ENCODE measurements at places on chromosomes 6 and 20. TPM values are rescaled to one million over a fixed set of nuclear protein-coding genes. Genes with fewer than 3 reads are reported as not detected.

Gene CNBD2
- total RNA-seq: 8.4 TPM

DNA sequence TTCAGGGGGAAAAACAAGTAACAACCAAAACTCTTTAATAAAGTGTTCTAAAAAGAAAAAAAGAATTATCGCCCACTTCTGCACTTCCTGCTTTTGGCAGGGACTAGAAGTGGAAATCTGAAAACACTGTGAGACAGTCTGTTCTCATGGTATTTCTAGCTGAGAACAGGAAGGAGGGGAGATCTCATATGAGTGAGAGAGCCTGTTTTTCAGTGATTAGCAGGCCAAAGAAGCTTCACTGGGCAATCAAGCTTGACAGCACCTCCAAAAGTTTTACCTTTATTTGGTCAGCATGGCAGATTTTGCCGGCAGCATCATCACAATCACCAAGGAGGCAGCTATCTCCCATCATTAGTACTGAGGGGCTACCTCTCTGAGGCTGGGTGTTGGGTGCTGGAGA, 79.5 kb upstream of the ATXN1 start:
- no peak for DNase-seq

Gene WASF1
- 25.6 TPM for total RNA-seq

GRCh38 chr6:15953152-15953880, 175.6 kb upstream of the MYLIP start:
- DNase-seq: no peak

DNA sequence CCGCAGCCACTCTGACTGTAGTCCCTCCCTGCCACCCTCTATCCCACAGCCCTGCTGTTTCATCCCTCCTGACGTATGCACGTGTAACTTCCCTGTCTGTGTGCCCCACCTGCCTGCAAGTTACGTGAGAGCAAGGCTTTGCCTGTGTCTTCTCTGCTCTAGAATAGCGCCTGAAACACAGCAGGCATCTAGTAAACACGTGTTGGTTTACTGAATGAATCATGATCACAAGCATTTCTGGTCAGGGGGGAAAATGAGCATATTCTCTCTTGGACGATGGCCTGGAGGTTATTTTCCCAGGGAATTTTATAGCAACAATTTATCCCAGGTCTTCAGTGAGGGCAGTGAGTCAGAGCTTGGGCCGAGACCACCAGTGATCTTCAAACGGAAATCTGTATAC, 38.3 kb downstream of the PSMG4 start:
- DNase-seq: no peak

GRCh38 chr6:160810238-160810637, 108.2 kb downstream of the PLG start:
- no peak for DNase-seq

GRCh38 chr6:73393278-73393677, 1.4 kb upstream of the DDX43 start:
- no peak for DNase-seq

DNA sequence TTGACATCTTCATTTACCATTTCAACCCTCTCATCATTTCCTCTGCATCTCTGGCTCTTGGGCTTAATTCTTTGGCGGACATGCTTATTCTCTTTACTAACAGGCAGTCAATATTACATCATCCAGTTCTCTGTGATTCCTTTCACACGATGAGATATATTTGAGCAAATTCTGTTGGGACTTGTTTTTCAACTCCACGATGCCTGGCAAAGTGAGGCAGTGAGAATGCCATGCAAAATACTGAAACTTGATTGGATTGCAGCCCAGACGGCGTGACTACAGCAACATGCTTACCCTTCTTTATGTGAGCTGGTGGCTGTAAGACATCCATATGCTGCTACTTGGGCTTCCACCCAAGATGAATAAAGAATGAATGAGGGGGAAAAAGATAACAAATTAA, 101.7 kb upstream of the SPACA1 start:
- DNase-seq: no peak

GRCh38 chr20:30484749-30485070, 772.8 kb upstream of the DEFB115 start:
- DNase-seq: no peak

Gene DAAM2
- 1.2 TPM for total RNA-seq

GRCh38 chr6:168196385-168196860, 117.4 kb upstream of the FRMD1 start:
- no peak for DNase-seq

DNA sequence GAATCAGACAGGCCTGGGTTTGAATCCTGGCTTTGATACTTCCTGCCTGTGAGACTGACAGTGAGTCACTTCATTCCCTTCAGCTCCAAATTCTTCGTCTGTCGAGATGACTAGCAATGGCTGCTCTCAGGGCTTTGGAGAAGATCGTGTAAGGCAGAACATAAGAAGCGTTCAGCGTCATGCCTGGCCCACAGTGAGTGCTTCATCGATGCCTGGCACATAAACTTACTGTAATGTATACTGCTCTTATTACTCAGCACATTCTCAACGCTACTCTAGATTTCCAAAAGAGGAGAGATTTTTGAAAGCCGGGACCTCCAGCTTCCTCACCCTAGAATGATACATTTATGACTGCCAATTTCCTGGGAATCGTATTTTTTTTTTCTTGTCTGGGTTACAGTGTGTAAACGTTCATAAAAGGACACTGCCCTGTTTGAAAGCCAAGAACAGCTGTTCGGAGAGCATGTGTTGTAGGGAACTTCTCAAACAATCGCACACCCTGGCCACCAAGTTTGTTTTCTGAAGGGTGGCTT, 16.2 kb upstream of the BCAS1 start:
- no peak for DNase-seq

DNA sequence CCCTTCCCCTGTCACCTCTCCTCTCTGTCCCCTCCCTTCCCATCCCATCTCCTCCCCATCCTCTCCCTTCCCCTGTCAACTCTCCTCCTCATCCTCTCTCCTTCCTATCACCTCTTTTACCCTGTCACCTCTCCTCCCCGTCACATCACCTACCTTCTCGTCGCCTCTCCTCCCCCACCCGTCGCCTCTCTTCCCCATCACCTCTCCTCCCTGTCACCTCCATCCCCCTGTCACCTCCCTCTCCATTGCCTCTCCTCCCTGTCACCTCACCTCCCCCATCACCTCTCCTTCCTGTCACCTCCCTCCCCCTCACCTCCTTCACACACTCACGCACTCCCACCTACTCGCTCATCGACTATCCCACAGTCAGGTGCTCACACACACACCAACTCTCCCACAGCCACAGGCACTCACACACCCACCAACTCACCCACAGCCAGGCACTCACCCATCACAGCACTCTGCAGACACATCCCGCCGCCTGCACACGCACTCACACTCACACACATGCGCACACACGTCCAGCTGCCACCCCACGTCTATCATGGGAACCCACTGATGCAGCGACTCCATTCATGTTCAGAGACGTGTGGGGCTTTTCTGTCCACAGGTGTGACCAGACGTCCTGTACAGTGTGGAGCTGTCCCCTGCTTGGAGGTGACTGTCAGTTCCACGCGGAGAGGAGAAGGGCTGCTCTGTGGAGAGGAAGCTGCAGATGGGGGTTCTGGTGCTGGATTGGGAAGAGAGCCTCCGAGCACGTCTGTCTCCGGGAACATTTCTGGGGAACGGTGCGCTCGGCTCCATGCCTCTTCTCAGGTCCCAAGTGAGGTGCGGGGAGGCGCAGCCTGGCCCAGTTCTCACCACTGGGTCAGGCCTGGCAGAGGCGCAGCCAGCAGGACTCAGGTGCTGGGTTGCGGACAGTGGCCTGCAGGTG, 184.3 kb downstream of the TTLL2 start:
- DNase-seq: no peak

Gene APOBEC2
- total RNA-seq: not detected

- no peak for DNase-seq
Measured at GRCh38 chr6:52887910-52888524, 21.5 kb downstream of the GSTA3 start.

Gene CCN6
- not detected for total RNA-seq

- DNase-seq: no peak
Measured at GRCh38 chr6:146444189-146444588, 99.4 kb upstream of the RAB32 start.

DNA sequence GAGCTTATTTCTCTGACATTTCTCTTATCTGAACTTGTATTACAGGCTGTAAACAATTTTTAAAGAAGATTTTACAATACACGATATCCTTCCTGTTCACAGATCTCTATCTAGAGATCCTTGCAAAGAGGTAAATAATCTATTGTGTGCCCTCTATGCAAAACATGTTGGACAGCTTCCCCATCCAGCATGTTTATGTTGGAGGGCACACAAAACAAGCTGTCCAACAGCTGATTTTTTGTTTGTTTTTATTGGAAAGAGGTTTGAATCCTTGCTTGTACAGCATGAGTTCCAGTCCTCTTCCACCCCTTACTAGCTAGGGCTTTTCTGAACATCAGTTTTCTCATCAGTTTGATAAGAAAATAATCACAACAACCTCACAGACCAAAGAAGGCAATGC, 62.3 kb upstream of the SYNDIG1 start:
- DNase-seq: no peak

GRCh38 chr6:101539510-101540245, 146.2 kb downstream of the GRIK2 start:
- DNase-seq: no peak

DNA sequence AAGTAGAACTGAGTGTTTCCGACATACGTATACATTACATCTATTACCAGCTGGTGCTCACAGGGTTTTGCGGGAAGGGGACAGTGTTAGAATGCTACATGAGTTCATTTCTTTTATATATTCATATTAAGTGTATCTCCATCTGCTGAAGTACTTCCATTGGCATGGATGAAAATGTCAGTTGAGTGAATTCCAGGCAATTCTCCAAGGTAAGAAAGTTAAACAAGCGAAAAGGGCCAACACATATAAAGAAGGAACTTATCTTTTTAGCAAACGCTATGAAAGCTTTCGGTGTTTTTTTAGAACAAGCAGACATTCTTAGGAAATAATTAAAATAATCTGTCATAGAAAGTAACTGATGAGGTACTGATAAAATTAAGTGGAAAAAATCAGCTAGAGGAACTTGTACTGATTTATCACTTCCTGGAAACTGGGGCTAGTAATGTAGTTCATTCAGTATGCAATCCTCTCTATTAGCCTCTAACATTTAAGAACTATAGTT, 34.6 kb downstream of the RNF146 start:
- no peak for DNase-seq

GRCh38 chr6:41373627-41373918, 38.2 kb downstream of the NCR2 start:
- DNase-seq: no peak

- DNase-seq: no peak
Measured at GRCh38 chr20:19978511-19979210, 38.5 kb upstream of the NAA20 start.

Gene FLRT3
- 5.3 TPM for total RNA-seq

Gene KHDC1
- total RNA-seq: 2.9 TPM

DNA sequence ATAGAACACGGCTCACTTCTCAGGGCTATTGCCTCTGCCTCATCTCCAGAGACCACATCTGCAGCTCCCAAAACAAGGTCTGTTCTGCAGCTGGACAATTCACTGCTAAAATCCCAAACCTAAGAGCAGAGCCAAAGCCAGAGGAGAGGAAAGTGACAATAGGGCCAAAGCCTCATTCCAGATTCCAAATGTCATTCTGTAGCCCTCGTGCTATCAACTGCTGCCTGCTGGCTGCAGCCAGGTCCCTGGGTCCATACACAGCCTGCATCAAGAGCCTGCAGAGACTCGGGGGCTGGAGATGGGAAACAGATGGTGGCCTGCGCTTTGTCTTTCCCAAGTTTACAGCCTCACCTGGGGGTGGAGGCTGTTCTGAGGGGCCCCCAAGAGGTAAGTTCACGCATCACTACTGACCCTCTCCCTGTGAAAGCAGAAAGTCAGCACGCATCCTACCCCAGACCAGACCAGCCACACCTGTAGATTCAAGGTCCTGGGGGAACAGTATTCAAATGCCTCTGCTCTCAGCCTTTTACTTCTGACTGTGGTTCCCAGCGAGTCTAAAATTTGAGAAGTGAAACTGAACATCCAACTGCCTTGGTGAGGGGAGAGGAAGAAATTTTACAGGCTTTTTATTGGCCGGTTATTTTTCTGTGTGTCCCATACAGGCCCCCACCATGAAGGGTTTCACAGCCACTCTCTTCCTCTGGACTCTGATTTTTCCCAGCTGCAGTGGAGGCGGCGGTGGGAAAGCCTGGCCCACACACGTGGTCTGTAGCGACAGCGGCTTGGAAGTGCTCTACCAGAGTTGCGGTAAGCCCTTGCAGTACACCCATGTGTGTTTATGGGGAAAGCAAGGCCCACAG, at the start of gene LY86:
Gene LY86 (plus strand): TSS at position 657 of the 860 bp plus-strand sequence. CDS start 15 bp downstream, at position 672.
- DNase-seq: no peak

GRCh38 chr6:122800906-122801305, 11.8 kb downstream of the SMPDL3A start:
- no peak for DNase-seq

DNA sequence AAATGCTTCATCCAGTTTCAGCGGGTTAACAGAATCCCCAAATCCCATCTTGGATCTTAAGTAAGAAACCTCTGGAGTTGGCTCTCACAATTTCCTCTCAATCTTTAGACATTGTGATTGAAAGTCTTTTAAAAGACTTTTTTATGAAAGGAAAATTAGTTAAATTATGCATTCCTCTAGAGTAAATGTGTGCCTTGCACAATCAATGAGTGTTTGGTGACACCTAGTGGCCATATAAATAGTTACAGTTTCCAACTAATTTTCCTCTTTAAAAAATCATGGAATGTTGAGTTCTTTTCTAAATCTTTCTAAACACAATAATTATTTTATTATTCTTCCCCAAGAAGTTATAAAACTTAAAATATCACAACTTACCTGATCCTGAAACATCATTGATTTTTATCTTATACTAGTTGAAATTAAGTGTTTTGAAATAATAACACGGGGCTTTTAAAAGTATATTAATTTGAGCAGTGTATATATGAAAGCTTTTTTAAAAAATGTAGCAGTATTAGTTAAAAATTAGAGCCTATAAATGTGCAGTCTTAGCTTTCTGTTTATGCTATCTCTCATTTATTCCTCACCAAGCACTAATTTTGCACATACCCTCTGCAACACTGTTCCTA, 66.4 kb downstream of the PKHD1 start:
- peak; percentile 5 for DNase-seq

DNA sequence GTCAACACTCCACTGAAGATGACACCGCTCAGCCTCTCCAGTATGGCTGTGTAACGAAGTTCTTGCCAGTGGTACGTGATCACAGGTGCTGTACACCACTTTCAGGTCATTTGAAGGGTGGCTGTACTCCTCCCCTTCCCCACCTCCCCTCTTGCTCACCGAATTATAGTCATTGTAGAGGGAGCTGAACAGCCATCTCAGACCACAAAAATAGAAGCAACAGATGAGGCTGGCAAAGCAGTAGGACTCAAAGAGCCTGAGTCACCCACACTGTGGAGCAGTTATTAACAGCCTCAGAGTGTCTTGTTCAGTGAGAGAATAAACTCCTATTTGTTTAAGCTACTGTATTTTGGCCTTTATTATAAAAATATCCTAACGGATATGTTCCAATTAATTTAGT, 192.5 kb upstream of the MCHR2 start:
- DNase-seq: no peak

- no peak for DNase-seq
Measured at GRCh38 chr6:154247119-154247861, 109.3 kb downstream of the IPCEF1 start.

Gene TAGAP
- not detected for total RNA-seq

Data from glomerular endothelial cell (primary cell).